ENCODE measurements at places on chromosomes 13 and 19.

- no peak for DNase-seq
Measured at GRCh38 chr13:34070544-34071303, 252.8 kb downstream of the RFC3 start.

- DNase-seq: no peak
Measured at GRCh38 chr13:84951128-84951527, 848.1 kb downstream of the SLITRK6 start.

- no peak for DNase-seq
Measured at GRCh38 chr13:32501064-32501463, 37.5 kb downstream of the N4BP2L2 start.

- no peak for DNase-seq
Measured at GRCh38 chr13:112104881-112105234, 37.9 kb downstream of the SOX1 start.

- no peak for DNase-seq
Measured at GRCh38 chr13:21522847-21523246, 63.7 kb upstream of the ZDHHC20 start.

DNA sequence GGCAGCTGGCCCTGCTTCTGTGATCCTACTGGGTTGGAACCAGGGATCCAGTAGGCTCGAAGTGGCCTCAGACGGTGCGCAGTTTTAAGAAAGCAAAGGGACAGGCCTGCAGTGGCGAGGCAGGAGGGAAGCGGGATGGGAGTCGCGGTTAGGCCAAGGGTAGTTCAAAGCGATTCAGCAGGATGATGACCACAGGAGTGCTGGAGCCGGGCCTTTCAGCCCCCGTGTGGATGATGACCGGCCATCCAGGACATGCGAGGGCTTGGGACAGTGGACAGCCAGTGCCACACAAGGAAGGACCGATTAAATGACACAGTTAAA lies 854 bp downstream of the RNASEH2B start:
- DNase-seq: no peak

- no peak for DNase-seq
Measured at GRCh38 chr19:19550485-19550929, 12.4 kb downstream of the CILP2 start.

GRCh38 chr13:79060216-79060615 lies 345.8 kb downstream of the RBM26 start:
- DNase-seq: no peak

DNA sequence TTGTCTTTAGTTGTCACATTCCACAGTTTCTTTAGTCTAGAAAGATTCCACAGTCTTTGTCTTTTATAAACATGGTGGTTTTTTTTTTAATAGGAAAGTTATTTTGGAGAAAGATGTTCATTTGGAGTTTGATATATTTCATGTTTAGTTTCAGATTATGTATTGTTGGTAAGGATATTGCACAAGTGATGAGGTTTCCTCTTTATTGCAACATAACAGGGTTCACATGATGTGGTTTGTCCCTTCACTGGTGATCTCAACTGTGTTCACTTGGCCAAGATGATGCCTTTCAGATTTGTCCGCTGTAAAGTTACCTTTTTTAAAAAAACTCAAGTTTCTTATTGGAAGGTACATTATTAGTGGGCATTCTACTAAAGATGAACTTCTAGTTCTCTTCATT lies 3.2 kb downstream of the ZNF230 start:
- no peak for DNase-seq

DNA sequence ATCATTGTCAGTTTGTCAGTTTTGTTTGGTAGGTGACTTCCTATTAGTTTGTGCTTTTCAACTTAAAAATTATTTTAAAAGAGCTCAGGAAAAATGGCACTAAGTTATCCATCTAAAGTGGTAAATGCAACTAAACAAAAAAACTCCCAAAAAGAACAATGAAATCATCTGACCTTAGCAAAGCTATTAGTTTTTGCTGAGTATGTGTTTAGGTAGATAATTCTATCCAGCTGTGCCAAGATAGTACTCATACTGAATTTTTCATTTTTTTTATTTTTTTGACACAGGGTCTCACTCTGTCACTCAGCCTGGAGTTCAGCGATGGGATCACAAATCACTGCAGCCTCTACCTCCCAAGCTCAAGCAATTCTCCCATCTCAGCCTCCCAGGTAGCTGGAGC lies 645.3 kb downstream of the TBC1D4 start:
- DNase-seq: no peak

GRCh38 chr19:14830702-14831101 lies 4.3 kb downstream of the OR7A5 start:
- DNase-seq: no peak

GRCh38 chr13:22278336-22278929 lies 607.6 kb downstream of the FGF9 start:
- peak; percentile 26 for DNase-seq

DNA sequence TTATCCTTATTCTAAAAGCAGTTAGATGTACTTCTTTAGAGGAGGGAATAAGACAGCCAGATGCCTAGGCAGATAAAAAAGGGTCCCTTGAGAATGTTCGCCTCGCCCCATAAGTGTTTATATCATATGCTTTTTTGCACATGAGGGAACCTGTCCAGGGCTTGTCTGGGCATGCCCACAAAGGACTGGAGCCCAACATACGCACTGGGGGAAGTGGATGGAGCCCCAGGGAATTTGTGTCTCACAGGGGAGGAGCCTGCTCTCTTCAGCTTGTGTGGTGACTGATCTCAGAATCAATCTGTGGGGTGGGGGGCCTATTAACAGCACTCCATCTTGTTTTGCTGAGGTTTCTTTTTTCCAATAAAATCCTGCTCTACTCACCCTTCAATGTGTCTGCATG lies 22.6 kb downstream of the MED4 start:
- no peak for DNase-seq

GRCh38 chr19:4327252-4327876 lies 11.3 kb downstream of the STAP2 start:
- peak; percentile 65 for DNase-seq

GRCh38 chr13:32255724-32256109 lies 59.4 kb downstream of the ZAR1L start:
- DNase-seq: no peak

GRCh38 chr19:29201855-29202254 lies 11.1 kb downstream of the UQCRFS1 start:
- DNase-seq: no peak

DNA sequence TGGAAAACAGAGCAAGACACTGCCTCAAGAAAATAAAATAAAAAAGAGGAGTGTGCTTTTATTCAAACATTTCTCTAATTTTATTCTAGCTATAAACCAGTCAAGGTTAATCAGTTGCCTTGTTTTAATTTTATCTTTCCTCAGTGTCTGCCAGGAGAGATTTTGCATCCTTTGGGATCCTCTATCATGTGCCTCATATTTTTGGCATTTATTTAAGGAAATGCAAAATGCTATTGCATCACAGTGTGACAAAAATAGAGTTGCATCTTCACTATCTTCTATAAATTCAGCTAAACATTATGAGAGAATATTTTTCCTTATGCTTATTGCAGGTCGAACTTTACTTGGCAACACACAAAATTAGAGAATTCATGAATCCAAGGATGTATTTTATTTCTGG lies 639.0 kb upstream of the KLF12 start:
- no peak for DNase-seq

DNA sequence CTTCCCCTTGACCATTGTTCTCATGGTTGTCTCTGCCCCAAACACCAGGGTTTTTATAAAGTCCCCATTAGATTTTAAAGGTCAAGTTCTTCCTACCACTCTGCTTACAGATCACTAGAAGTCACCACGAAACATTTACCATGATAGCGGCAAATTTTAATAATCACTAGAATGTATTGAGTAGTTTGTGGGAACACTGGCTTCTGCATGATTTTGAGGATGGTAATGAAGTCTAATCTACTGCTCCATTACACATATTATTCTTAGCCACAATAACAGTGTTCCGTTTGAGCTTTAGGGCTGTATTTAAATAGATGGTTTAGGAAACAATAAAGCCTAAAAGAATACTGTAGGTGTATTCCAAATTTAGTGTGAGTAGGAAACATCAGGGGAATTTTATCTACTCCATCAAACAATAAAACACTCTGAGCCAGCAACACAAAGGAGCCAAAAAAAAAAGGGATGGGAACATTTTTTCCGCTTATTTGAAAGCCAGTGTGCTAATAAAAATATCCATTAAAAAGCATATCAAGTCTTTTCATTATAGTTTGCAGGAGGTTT lies 49.7 kb downstream of the KLF12 start:
- DNase-seq: no peak

- no peak for DNase-seq
Measured at GRCh38 chr19:55956431-55956830, 8.8 kb downstream of the NLRP8 start.

DNA sequence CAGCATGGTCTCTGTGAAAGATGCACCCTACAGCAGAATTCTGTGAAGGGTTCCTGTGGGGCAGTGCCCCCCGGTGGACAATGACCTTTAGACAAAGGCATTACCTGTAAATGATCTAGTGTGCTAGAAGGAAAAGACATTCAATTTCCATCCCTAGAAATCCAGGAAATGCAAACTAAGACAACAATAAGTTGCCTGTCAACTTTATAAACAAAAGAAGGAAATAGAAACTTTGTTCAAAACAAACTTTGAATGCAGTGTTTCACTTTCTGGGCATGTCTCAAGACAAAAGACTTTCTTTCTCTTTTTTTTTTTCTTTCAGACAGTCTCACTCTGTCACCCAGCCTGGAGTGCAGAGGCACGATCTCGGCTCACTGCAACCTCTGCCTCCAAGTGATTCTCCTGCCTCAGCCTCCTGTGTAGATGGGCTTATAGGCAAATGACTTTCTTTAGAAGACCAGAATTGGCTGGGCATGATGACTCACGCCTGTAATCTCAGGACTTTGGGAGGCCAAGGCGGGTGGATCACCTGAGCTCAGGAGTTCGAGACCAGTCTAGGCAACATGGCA lies 15.5 kb downstream of the TEX101 start:
- no peak for DNase-seq

- DNase-seq: no peak
Measured at GRCh38 chr19:35673121-35673804, 6.9 kb downstream of the UPK1A start.

- no peak for DNase-seq
Measured at GRCh38 chr13:47288546-47288945, 391.7 kb upstream of the HTR2A start.

DNA sequence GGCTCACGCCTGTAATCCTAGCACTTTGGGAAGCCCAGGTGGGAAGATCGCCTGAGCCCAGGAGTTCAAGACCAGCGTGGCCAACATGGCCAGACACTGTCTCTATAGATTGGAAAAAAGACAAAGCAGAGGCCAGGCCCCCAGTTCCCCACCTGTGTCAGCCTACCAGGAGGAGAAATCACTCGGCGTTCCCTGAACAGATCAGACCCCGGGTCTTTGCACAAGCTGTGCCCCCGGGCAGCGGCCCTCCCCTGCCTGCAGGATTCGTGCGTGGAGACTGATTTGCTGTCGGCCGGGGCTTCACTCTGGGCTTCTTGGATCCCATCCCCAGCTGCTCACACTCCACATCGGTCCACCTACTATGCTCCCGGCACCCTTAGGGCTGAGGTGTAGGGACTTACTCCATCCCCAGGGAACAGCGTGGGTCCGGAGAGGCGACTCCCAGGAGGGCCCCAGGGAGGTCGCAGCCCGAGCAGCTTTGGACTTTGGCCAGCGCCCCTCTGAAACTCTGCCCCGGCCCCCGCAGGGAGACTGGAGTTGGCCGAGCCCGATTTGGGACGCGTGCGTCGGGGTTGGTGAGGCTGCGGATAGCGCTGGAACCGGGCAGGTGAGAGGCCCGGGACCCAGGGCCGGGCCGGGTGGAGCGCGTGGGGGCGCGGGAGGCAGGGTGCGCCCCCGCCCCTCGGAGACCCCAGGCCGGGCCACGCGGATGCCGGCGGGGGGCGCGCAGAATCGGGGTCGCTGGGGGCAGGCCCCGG lies 515 bp upstream of the EFNA2 start:
- DNase-seq: no peak

DNA sequence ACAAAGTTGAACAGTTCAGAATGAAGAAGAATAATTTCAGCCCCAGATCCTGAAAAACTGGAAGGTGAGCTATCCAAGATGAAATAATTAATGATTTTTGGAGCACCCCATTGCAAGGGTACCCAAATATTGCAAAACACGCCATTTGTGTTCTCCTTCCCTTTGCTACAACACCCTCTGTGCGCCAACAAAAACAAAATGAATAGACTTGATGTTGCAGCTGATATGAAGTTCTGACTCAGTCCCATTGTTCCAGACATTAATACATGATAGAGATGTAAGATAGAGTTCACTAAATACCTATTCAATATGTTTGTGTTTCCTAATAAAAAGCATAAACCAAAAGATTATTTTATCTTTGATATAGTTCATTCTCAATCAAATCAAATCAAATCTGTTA lies 287.5 kb upstream of the SOX21 start:
- no peak for DNase-seq

DNA sequence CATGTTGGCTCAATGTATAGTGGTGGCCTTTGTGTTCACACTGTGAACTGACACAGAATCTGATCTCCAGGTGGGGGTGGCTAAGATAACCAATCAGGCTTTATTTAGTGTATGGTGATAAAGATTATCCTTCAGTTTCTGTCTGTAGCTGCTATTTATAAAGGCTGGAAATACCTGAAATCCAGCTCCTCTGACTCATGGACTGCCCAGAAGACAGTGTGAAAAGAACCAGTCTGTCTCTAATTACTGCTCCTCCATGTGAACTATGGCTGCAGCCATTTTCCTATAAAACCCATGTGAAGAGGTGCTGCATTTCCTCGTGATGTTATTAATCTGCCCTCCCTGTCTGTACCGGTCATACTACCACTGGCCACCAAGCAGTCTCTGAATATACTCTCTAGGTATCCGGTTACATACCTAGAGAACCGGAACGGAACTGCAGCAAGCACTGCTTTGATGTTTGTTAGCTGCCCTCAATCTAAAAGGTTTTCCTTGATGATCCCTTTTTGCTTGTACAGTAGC lies 238.0 kb downstream of the LHFPL6 start:
- DNase-seq: no peak

DNA sequence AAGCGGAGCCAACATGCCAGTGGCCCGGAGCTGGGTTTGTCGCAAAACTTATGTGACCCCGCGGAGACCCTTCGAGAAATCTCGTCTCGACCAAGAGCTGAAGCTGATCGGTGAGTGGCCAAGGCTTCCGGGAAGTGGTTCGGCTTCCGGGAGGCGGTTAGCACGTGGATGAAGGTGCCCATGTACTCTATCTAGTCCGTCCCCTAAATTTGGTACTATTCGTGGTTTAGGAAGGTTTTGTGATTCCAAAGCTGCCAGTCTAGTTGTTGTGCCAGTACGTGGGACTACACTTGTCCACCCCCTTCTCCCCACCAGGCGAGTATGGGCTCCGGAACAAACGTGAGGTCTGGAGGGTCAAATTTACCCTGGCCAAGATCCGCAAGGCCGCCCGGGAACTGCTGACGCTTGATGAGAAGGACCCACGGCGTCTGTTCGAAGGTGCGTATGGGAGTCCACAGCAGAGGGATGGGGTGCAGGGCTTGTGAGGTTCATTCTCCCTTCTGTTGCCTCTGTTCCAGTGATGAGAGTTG lies 579 bp downstream of the RPS9 start:
- no peak for DNase-seq

- DNase-seq: no peak
Measured at GRCh38 chr13:75687150-75687763, 51.1 kb downstream of the LMO7 start.

DNA sequence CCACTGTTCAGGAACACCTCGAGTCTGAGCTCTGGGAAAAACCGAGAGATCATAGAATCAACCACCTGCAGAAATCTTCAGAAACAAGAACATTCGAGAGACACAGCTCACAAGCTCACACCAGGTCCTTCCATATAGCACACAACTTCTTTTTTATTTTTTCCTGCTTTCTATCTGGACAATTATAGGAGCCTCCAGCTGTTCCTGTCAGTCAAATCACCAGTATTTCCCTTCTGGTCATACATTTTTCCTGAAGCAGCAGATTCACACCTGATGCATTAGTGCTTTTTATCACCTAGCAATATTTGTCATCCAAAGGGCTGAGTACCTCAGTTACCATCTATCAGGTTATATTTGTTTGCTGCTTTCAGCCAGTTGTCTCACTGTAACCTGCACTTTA lies 323.5 kb downstream of the FOXO1 start:
- DNase-seq: no peak

All from immature natural killer cell (primary cell).